Hematopoietic multipotent progenitor cell treated with erythropoietin and hydrocortisone succinate and interleukin-3 and kit ligand, for 4 days (in vitro differentiated cells): ENCODE measurements at places on chromosomes 5 and 9.

DNA sequence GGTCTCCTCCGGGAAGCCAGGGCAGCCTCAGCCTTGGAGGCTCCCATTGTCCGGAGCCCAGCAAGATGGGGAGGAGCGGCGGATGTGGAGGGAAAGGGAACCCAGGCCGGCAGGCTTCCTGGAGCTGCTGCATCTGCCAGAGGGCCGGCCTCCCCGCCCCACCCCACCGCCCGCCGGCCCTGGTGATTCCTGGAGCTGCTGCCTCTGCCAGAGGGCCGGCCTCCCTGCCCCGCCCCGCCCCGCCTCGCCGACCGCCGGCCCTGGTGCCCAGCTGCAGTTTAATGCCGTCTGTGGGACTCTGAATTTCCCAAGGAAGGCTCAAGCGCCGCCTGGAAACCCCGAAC, 31.6 kb downstream of the EXD3 start:
- no peak for DNase-seq

DNA sequence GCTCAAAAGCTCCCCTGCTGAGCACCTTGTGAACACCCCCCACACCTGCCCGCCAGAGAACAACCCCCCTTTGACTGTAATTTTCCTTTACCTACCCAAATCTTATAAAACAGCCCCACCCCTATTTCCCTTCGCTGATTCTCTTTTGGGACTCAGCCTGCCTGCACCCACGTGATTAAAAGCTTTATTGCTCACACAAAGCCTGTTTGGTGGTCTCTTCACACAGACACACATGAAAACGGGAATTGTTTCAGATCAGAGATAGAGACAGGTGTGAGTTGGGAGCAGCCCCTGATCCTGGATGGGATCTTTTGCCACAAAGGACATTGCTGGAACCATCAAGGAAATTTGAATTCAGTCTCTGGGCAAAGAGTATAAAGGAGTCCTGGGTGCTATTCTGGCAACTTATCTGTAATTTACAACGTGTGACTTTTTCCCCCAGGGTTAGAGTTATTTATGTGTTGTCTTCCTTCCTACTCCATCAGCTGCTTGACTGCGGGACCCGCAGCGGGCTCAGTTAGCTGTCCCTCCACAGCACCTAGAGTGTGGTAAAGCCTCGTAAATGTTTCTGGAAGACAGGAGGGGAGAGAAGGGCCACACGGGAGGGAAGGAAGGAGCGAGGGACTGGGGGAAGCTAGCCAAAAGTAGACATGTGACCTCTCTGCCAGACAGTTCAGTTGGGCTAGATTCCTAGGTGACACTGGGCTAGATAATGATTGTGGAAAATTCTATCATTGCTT, 437.0 kb downstream of the ZNF608 start:
- DNase-seq, result peak; percentile 10

DNA sequence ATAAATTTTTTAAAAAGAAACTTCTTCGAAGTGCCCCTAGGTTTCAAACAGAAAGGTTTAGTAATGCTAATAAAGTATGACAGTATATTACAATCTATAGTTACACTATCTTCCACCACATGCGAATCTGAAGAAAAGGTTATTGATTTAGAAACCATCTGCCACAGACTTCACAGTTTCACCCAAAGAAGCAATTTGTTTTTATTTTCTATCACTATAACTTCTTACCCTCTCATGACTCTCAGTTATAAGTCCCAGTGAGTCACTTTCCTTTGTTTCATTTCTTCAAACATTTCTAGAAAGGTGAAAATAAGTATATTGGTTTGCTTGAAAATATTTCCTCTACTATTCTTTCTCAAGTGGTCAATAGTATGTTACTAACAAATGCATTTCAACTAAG, 93.6 kb downstream of the MCTP1 start:
- DNase-seq, result no peak

DNA sequence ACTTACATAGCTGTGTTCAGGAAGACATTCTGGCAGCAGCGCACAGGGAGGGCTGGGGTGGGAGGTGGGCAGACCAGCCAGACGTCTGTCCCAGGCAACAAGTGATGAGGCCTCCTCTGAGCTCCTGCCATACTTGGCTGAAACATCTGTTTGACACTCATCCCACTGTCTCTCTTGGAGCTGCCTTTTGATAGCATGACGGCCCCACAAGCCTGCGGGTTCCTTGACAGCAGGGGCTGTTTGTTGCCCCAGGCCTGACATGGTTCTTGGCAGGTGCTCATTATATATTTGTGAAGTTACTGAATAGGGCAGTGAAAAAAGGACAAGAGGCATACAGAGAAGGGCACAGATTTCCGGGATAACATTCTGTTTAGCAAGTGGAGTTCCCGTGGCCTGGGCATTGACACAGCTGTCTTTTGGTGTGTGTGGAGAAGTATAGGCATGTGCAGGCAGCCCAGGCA, 22.2 kb upstream of the B4GALT1 start:
- no peak for DNase-seq

DNA sequence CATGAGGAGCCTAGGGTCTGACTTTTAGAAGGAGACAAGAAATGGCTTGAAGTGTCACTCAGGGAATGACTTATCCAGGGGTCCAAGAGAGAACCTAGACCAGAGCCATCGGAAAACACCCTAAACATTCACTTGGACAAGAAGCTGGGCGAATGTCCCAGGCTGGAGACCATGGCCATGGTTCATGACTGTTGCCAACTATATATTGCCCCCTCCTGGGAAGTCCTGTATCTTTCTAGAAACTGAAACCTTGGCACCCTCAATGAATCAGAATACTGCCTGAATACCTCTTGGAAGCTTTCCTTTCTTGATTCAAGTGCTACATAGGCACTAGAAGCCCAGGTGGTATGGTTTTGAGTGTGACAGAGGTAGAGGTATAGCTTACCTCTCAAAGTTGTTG, 29.9 kb downstream of the TRMO start:
- DNase-seq, result no peak

DNA sequence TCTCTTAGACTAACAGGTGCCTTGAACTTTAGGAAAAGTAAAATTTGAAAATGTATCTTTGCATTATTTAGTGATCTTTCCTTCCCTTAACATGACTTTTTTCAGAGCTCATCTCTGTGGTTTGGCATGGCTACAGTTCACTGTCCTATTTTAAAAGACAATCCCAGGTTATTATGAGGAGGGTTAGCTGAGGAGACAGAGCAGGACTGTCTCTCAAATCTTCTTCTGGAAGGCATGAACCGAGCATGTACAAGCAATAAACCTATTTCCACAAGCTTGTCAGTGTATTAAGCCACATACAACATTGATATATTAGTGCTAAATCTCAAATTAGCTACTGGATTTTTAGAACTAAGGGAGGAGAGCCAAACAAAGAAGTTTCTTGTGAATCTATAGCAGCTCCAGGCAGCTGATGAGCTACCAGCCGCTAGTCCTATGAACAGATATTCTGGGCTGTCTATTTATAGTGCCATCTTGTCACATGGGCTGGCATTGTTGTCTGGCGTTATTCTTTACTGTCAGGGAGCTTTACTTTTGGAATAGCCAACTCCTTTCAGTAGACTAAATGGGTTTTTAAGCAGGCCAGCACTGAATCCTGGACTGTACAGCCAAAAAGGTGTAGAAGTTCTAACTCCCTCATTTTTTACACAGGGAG, 171.2 kb upstream of the ACTBL2 start:
- no peak for DNase-seq

DNA sequence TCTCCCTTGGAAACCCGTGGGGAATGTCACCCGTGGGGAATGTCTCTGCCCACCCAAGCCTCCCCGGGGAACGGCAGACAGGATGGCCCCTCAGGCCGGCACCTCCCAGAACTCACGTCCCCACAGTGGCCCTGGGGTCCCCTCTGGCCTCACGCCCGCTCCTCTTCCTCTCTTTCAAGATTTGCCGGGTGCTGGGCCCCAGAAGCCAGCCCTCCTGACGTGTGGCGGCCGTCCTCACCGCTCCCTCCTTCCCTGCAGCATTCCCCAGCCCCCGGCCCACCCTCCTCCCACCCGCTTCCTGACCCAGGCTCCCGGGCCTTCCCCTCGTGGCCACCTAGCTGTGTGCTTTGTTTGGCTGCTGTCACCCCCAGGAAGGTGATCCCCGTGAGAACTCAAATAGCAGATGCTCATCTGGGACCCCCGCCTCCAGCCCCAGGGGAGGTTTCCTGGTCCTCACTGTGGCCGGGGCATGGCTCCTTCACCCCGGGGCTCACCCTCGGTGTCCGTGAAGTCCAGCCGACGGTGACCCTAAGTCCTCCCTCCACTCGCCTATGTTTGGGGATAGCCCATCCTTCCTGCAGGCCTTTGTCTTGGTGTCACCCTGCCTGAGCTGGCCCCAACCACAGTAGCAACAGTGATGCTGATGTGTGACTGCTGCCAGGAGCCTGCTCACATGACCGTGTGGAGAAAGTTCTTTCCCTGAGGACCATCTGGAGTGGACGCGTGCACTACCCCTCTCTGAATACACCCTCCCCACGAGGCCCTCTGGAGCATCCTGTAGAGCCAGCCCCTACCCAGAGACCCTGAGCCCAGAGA, 163.3 kb upstream of the IER5L start:
- no peak for DNase-seq

GRCh38 chr5:148909040-148909439, 82.6 kb downstream of the ADRB2 start:
- DNase-seq, result no peak

GRCh38 chr9:108389056-108389455, 466.7 kb downstream of the ACTL7B start:
- DNase-seq, result no peak

DNA sequence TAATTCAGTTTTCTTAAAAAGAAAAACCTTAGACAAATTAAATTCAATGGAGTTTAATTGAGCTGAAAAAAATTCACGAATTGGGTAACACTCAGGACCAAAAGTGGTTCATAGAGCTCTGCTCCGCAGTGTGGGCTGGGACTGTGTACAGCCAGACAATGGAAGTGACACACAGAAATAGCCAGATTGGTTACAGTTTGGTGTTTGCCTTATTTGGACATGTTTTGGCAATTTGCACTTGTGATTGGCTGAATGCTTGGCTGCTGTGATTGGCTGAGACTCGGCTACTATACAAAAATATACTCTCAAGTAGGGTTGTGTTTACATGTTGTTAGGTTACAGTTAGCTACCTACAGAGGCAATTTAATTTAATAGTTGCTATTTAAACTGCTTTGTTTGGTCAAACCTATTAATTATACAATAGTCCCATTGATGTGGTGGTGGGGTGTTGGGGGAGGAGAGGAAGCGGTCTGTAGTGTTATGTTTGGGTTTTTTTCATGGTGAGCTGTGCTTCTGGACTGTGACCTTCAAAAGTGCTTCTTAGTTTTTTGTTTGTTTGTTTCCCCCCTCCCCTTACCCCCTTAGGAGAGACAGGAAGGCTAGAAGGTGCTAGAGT, 95.2 kb downstream of the CNTLN start:
- DNase-seq, result no peak

- DNase-seq, result no peak
These were observed 34.4 kb downstream of the MAP1B start for GRCh38 chr5:72141440-72142355.

- DNase-seq, result no peak
These were observed 170.2 kb upstream of the NR3C1 start for GRCh38 chr5:143573568-143574170.

GRCh38 chr5:152701305-152701949, 296.3 kb upstream of the NMUR2 start:
- DNase-seq, result no peak

DNA sequence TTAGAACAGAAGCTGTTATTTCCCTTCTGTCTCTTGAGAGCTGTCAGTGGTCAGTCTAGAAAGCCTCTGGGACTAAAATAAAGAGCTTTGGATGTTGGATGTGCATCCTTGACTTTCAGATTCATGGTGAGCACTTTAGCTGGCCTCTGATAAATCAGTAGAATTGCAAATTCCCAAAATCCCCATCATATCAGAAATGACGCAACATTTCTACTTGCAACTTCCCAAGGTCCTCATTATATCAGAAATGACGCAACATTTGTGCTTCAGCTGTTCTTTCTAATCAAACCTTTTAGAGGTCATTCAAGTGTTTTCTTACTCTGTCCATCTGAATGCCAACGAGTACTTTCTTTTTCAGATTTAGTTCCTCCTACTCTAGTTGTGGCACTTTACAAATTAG, 167.3 kb upstream of the MOCS2 start:
- no peak for DNase-seq

GRCh38 chr9:110443866-110444220, 106.2 kb upstream of the TXNDC8 start:
- no peak for DNase-seq

- no peak for DNase-seq
These were observed 6.1 kb upstream of the PTGS1 start for GRCh38 chr9:122364783-122365150.

DNA sequence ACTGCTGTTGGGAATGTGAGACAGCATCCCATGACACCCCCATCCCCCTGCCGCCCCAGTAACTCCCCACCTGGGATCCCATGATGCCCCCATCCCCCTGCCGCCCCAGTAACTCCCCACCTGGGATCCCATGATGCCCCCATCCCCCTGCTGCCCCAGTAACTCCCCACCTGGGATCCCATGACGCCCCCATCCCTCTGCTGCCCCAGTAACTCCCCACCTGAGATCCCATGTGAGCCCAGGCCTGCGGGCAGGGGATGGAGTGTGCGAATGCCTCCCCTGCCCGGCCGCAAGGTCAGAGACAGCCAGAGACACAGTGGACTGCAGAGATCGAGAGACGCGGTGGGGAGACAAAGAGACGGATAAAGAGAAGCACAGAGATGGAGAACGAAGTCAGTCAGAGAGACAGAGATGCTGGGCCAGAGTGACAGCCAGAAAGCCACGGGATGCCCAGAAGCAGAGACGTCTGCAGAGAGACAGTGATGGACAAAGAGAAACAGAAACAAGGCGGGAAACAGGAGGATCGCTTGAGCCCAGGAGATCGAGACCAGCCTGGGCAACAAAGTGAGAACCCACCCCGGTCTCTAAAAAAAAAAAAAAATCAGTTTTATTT, 992 bp downstream of the SH2D3C start:
- no peak for DNase-seq

DNA sequence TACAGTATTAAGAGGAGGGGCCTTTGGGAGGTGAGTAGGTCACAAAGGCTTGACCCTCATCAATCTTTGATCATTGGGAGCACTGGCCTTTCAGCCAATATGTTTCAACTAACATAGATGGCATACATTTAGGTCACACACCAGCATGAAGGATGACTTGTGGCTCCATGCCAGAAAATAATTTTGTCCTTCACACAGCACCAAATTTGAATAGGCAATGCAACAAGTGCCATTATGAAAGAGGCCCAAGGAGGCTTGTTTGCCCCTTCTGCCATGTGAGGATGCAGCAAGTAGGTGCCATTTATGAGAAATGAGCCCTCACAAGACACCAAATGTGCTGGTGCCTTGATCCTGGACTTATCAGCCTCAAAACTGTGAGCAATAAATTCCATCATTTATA, 81.1 kb downstream of the JAKMIP2 start:
- no peak for DNase-seq

GRCh38 chr5:170632266-170632984, 128.6 kb downstream of the KCNIP1 start:
- DNase-seq, result peak; percentile 29

GRCh38 chr9:124439686-124440243, 10.5 kb upstream of the ADGRD2 start:
- DNase-seq, result no peak

GRCh38 chr9:133425049-133425632, 3.0 kb downstream of the ADAMTS13 start:
- DNase-seq, result no peak

- DNase-seq, result no peak
These were observed 127.0 kb upstream of the VLDLR start for GRCh38 chr9:2494562-2494961.

GRCh38 chr5:100603141-100603540, 68.0 kb downstream of the FAM174A start:
- DNase-seq, result no peak
